ENCODE measurements at places on chromosomes 5 and 9.

DNA sequence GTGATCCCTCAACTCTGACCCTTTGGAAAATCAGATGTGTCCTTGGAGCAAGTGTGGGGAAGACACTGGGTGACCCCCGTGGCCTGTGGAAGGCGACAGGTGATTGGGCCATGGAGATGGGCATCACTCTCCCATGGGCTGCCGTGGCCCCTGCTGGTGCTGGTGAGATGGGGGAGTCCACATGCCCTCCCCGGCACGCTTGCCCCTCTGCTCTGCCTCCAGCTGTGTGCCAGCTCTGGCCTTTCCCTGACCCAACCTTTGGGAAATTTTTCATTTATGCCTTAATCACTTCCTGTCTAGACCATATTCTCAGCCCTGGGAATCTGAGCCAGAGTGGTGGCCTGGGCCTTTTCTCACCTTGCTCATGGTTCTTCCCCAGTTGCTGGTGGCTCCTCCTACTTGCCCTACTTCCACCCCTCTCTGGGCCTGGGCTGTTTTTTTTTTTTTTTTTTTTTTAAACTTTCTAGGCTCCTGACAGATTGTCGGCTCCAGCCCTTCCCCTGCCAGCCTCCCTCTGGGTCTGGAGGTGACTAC is 56.6 kb downstream of the RGS3 start:
- DNase-seq = no peak

- no peak for DNase-seq
Measured at GRCh38 chr5:159912033-159912800, 4.1 kb upstream of the ADRA1B start.

DNA sequence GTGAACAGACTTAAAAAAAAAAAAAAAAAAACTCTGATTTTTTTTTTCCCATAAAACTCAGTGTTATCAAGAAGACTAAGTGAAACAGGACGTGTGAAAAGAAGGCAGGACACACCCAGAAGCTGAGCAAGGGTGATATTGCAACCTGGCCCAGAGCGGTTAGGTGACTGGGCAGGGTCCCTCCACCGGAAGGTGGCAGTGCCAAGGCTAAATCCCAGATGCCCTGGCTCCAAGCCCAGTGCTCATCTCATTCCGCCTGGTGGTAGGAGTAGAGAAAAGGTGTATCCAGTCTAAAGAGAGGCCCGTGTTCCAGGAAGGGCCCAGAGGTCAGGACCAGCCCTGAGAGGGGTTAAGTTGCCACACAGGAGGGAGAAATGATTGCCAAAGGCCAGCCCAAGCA is 51.5 kb upstream of the SAP30L start:
- no peak for DNase-seq

DNA sequence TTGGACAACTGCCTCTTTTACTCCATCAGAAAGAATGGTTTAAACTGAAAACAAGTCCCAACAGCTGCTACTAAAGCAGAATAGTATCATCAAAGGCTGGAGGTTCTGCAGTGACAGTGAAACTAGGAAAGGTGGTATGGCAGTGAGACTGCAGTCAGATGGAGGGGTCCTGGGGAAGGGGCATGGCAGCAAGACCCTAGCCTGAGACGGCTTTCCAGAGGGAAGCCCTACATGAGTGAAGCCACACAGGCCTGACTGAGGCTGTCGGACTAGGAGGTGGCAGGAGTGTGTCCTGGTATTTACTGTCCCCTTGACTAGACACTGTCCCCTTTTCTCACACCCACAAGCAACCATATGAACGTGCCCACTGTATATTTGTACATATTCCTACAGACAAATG is 40.4 kb upstream of the IPPK start:
- no peak for DNase-seq

GRCh38 chr5:125778791-125779190 is 644.4 kb upstream of the GRAMD2B start:
- no peak for DNase-seq

DNA sequence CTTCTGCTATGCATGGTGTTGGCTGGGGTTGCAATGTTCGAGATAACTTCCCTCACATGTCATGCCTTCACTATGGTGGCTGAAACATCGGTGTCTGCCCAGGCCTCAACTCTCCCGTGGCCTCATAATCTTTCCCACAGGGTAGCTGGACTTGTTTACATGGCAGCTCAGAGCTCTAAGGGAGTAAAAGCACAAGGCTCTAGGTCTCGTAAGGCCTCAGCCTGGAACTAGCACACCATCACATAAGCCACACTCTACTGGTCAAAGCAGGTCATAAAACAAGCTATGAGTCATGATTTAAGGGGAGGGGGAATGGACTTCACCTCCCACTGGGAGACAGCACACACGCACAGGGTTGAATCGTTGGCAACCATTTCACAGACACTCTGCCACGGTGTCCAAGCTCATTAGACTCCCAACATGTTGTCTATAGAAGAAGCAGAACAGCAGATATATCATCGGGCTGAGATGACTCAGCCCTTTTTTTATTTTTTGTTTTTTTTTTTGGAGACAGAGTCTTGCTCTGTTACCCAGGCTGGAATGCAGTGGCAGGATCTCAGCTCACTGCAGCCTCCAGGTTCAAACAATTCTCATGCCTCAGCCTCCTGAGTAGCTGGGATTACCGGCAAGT is 66.8 kb upstream of the IL17B start:
- DNase-seq = peak; percentile 97

DNA sequence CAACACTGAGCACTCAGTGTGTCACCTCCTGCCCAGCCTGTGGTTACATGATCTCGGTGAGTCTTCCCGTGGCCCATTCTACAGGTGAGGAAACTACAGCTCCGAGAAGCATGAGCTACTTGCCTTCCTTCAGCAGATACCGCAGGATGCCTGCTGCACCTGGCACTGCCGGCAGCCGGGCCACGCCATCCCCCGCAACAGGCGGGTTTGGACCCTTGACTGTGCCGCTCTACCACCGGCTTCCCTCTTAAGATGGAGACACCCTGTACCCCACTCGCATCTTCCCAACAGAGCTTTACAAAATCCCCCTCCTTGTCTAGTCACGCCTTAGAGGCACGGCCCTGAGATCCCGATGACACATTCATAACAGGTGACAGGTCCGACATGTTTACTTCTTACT is 74.9 kb upstream of the OTULINL start:
- DNase-seq = no peak

DNA sequence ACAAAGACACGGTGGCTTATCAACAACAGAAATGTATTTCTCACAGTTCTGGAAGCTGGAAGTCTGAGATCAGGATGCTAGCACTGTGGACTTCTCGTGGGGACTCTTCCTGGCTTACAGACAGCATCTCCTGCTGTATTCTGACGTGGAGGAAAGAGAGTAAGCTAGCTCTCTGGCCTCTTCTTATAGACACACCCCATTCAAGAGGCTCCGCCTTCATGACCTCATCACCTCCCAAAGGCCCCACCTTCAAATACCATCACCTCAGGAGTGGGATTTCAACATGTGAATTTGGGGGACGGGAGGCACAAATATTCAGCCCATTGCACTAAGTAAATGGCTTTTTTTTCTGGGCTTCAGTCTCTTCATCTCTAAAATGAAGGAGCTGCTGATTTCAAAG is 27.6 kb downstream of the KCNMB1 start:
- DNase-seq = no peak

DNA sequence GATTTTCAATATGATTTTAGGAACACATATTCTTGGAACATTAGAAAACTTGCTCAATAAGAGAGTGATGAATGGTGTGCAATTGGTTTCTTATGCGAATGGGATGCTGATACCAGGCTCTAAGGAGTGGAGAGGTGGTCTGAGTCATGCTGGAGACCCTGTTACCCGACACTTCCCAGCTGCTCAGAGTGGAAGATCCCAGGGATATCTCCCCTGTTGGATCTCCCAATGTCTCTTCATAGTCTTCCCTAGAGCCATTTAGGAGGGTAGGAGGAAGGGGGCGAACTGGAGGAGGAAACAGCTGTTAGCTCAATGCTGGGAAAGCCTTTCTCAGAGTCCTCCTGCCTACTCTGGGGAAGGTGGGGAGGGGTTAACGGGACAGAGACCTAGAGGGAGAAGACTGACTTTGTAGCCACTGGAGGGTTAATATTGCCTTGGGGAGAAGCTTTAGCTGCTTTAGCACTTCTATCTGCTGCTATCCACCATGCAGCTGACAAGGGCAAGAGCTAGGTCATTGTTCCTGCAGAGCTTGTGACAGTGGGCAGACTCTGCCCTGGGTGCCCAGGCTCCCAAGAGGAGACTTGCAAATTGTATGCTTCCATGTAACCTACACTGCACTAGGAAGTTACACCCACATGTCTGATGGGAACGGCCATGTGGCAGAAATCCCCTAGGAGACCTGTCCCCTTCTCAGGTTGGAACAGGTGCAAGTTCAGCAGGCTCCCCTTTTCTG is 301.0 kb downstream of the GADD45G start:
- no peak for DNase-seq

Data from astrocyte of the cerebellum (primary cell).